ENCODE measurements at places on chromosomes 16 and 17.
A peak's percentile ranks its signal among the peaks of the same experiment; 100 is the strongest.

- DNase-seq = no peak
Measured at GRCh38 chr17:77281904-77282367, 141.2 kb downstream of the SEC14L1 start.

- peak; percentile 55 for DNase-seq
Measured at GRCh38 chr17:56834380-56835263, 671 bp downstream of the DGKE start.

DNA sequence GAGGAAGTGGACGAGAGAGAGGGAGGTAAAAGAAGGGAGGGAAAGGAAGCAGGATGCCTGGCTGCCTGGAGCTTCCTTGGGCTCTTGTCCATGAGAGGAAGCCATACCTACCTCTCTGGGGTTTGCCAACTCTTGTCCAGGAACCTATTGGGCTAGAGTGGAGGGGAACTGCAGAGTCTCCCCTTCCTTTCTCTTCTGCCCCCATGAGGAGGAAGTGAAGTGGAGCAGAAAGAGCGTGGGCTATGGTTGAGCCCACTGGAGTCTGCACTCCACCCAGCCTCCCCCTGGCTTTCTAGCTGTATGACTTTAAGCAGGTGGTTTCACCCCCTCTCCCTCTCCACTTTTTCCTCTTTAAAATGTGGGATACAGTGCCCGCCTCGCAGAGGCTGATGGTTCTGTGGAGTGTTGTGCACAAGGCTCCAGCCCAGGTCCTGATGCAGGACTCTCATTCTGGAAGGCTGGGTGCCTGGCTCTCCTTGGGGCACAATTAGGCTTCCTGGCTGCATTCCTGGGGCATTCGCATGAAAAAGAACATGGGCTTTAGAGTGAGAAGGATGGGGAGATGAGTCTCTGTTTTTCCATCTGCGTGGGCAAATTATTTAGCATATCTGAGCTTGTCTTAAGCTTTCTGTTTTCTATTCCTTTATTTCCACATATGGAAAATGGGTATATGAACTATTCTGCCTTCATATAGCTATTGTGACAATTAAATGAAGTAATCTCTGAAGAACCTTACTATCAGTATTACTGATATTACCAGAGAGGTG lies 40.7 kb downstream of the HLF start:
- DNase-seq = no peak

DNA sequence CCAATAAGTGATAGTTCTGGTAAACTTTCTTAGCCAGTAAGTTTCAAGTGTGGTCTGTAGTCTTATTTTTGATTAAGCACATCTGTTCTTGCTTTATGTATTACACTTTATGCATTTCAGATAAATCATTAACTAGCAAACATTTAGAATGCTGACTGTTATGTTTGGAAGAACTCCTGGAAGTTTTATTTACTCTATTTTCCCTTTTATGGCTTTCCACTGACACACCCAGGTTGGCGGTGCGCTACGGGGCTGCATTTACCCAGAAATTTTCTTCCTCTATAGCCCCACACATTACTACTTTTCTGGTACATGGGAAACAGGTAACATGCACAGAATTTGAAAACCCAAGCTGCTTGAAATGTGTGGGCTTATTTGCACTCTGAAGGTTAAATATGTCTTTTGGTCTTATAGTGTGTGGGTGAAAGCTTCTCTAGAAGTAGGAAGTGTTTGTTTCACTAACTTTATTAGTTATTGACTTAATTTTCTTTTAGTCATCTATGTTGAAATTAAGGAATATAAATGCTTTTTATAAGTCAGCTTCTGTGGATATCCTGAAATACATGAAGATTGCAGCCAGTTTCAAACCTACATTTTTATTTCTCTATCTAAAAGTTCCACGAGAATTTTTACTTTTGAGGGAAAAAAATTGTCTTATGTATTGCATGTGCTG lies 203.7 kb downstream of the PHKB start:
- no peak for DNase-seq

- DNase-seq = no peak
Measured at GRCh38 chr17:17693253-17694168, 12.3 kb downstream of the RAI1 start.

DNA sequence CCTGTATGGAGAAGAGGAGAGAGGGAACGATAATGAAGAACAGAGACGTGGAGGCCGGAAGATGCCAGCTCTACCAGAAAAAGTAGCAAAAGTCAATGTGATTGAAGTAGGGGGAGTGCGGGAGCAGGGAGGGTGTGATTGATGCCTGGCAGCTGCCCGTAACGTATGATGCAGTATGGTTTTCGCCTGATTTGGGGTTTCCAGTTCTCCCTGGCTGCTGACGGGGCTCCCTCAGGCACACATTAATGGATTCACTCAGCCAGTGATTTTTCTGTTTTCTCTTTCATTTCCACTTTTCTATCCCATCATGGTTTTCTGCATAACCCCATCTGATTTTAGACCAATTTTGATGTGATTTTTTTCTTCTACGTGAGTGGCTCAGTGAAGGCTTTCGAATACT lies 62.1 kb downstream of the PRKCA start:
- DNase-seq = no peak

DNA sequence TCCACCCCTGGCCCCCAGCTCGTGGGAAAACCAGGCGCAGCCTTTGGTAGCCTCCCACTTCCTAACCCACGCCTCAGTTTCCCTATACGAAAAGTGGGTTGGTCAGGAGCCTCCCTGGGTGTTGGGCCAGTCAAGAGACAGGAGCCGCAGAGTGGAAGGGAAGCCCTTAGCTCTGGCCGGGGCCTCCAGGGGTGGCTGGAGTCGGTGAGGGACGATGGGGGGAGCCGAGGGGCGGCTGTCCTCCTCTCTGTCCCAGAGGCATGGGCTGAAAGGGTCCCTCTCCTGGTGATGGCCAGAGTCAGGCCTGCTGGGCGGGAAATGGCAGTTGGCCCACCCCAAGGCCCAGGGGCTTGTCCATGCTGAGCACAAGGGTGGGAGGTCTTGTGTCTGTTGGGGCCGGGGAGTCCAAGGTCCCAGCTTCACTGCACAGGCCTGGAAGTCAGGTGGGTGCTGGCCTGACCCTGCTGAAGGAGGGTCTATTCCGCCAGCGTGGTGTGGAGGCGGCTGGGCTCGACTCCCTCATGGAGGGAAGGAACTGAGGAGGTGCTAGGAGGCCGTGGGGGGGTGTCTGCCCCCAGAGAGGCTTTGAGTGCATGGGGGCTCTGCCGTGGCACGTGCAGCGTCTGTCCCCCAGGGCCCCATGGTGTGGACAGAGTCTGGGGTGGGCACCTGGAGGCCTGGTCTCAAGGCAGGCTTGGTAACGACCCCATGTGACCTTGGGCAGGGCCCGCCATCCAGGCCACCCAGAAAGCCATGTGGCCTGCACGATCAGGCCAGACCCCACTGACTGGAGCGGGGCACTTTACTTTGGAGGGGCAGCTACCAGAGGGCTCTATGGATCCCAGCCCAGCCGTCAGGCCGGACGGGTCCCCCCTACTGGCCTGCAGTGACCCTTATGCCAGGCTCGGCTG lies 1.1 kb downstream of the SLC16A3 start:
- no peak for DNase-seq

- DNase-seq = no peak
Measured at GRCh38 chr16:57627184-57627871, 1.1 kb upstream of the ADGRG1 start.

DNA sequence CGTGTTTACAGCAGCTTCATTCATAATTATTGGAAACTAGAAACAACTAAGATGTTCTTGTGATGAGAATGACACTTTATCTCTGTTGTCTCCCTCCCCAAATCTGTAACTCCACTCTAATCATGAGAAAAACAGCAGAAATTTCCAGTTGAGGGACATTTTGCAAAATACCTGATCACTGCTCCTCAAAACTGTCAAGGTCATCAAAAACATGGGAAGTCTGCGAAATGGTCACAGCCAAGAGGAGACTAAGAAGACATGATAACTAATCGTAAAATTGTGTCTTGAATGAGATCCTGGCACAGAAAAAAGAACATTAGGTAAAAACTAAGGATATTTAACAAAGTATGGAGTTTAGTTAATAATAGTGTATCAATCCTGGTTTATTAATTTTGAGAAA lies 204.2 kb downstream of the CYLD start:
- no peak for DNase-seq

DNA sequence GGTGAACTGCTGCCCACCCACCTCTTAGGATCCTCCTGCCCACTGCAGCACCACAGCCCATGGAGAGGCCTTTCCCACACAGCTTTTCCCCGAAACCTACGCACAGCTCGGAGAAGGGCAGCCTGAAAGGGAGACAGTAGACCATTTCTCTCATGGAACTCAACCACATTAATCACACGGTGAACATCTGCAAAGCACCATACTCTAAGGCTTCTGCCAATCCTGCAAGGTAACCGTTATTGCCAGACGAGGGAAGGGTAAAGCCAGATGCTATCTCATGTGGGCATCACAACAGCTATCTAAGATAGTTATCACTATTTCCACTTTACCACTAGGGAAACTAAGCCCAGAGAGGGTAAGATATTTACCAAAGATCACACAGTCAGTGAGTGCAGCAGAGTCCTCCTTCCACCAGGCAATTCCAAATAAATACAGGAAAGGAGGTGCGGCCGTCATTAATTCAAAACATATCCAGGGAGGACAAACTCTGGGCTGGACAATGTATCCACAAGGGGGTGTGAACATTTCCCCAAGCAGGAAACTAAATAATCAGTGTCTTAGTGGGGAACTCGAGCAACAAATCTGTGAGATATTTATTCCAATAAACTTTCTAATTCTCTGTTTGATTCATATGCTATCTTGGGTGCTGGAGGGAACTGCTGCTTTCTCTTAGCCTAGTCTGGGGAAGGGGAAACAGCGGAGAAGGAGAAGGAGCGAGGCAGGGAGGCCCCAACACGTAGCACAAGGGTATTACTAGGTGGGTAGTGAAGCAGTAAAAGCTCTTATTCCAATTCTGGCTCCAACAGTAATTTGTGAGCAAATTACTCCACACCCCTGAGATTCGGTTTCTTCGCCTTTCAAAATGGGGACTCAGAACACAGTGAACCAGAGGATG lies 723 bp downstream of the TMEM186 start:
- no peak for DNase-seq

GRCh38 chr17:245020-245419 lies 63.6 kb upstream of the DOC2B start:
- DNase-seq = no peak

DNA sequence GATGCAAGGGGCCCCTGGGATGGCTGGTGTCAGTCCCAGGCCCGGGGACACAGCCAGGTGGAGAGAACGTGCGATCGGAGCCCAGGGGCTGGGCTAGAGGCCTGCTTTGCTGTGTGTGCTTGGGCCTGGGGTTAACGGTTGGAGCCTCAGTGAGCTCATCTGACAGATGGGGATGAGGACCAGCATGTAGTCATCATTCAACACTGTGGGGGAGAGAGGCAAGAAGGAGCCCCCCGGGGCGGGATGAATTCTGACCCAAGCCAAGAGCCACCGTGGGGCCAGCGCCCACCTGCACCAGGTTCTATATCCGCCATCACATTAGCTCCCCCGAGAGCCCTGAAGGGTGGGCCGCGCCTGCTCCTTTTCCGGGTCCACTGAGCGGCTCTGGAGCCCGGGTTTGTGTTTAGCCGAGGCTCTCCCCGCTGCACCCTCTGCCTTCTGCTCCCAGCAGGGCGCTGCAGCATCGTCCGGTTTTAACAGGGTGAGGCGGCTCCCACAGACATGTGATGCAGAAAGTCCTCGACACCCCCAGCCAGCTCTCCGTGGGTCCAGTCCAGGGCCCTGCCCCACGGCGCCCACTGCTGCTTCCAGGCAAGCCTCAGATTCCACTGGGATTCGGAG lies 365.7 kb downstream of the SEC14L1 start:
- DNase-seq = no peak

DNA sequence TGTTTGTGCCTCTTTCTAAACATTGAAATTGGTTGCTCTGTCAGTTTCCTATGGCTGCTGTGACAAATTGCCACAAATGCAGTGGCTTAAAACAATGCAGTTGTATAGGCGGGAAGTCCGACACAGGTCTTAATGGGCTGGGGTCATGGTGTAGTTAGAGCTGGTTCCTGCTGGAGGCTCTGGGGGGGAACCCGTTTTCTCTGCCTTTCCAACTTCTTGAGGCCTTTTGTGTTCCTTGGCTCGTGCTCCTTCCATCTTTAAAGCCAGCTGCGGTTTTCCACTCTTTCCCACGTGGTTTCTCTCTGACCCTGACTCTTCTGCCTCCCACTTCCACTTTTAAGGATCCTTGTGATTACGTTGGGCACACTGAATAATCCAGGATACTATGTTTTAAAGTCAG lies 12.5 kb downstream of the EPN2 start:
- DNase-seq = no peak

- no peak for DNase-seq
Measured at GRCh38 chr17:81050645-81051625, 16.0 kb downstream of the BAIAP2 start.

DNA sequence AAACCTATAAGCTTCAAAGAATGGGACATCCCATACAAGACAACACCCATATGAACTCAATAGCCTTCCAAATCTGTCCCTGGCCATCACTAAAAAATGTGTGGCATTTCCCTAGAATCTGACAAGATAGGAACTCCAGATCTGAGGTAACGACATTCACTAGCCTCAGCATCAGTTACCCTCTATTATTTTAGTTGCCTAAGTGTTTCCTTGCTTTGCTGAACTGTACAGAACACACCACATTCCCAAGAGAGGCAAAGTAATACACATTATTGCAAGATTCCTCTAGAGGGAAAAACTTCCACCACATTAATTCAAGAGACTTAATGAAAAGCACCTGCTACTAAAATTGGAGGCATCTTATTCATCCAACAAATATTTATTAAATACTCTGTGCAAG lies 5.0 kb downstream of the LSM12 start:
- DNase-seq = no peak

- no peak for DNase-seq
Measured at GRCh38 chr16:13507530-13507929, 412.4 kb upstream of the ERCC4 start.

DNA sequence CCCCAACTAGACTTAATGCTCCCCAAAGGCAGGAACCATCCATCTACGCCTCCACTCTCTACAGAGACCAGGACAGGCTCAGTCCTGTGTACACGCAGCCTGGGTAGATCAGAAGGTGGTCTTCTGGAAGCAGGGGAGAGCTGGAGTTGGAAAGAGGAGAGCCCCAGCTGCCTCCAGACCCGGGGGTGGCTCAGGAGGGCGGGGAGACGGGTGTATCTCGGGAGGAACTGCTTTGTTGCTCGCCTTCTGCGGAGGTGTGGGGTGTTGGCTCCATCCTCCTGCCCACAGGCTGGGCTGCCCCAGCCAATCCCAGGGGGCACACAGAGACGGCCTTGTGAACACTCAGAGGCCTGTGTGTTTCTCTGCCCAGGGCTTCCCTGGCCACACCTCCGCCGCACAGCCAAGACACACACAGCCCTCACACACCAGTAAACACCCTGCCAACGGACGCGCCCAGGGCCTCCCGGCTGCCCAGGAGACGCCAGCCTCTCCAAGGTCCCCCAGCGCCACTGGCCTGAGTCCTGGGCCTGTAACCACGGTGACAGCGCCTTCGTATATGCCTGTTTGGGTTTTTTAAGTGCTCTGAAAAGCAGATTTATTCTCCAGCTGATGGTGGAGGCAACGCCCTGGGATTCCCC lies 143.4 kb upstream of the CDC42EP4 start:
- no peak for DNase-seq

- DNase-seq = no peak
Measured at GRCh38 chr17:74391771-74392170, 24.5 kb downstream of the GPR142 start.

GRCh38 chr17:76654408-76654807 lies 10.9 kb upstream of the ST6GALNAC1 start:
- DNase-seq = no peak
